Right lung (tissue), 10 donors: ENCODE measurements at places on chromosomes 12 and 14. TPM values are rescaled to one million over a fixed set of nuclear protein-coding genes. Genes with fewer than 3 reads are reported as not detected.
A peak's percentile ranks its signal among the peaks of the same experiment; 100 is the strongest.

GRCh38 chr14:106691601-106692291 lies 1165.4 kb downstream of the TMEM121 start:
- DNase-seq, result no peak

The TAS2R8 gene
- not detected for polyA plus RNA-seq

The MCRS1 gene
- polyA plus RNA-seq, result 50.3 TPM

DNA sequence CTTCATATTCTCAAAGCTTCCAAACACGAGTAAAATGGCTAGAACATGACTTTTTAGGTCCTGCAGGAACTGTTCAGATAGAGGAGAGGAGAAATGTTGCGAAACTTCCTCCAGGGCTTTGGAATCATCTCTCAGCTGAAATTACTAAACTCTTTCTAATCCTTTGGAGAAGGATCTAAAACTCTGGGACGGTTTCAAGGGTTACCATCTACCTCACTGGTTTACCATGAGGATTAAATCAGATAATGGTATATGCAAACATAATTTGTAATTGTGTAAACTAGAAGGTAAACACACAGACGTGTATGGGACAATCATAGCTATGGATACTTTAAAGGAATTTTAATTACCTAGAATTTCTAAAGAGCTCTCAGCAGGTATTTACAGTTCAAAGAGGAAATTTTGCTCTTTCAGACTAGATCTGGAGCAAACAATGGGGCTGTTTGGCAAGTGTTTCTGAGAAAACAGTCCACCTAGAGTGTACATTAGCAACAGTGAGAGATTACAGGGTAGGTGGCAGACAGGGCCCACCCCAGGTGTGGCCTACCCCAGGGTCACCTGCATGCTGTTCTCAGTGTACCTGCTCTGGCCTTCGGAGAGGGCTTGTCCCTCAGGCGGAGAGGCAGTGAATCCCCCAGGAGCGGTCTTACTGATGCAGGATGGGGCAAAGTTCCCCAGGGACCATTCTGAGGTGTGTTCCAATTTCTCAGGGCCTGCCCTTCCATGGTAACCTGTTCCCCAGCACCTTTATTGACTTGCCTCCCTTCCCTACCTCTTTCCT lies 124.7 kb upstream of the MAX start:
- DNase-seq, result no peak

- no peak for DNase-seq
Observed at GRCh38 chr12:27566159-27566558, 42.2 kb downstream of the PPFIBP1 start.

GRCh38 chr14:86672080-86672479 lies 1142.1 kb downstream of the FLRT2 start:
- no peak for DNase-seq

GRCh38 chr12:71846322-71846940 lies 6.9 kb downstream of the TBC1D15 start:
- no peak for DNase-seq

The USP44 gene
- 3.5 TPM for polyA plus RNA-seq

- no peak for DNase-seq
Observed at GRCh38 chr14:32669391-32669790, 269.3 kb upstream of the NPAS3 start.

The RAD9B gene
- 1.1 TPM for polyA plus RNA-seq

The KRT73 gene
- 0.19 TPM for polyA plus RNA-seq

The SRGAP1 gene
- polyA plus RNA-seq, result 9.1 TPM

DNA sequence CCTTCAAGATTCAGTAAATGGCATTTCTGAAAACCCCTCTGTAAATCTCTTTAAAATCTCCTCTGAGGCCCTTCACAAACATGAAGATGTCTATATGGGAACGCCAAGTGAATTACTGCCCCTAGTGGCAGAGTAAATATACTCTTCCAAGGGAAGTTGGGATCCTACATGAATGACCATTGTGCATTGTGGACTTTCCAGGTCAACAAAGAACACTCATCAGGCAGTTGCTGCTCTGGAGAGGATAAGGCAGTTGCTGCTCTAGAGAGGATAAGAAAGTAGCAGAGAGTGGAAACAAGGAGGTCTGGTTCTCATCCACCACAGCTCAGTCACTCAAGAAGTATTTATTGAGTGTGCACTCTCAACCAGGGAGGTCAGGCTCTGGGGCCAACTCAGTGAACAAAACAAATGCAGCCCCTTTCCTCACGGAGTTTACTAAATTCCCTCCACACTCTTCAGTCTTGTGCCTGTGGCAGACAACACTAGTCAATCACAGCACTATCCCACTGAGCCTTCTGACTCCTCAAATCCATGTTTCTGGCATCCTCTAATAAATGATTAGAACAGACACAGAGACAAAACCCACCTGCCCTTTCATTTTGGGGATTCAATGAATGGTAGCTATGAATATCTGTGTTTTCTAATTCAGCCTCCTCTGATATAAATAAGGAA lies 52.9 kb downstream of the SVOP start:
- DNase-seq, result no peak

The SDR9C7 gene
- 0.24 TPM for polyA plus RNA-seq

- no peak for DNase-seq
Observed at GRCh38 chr12:58314610-58315009, 373.2 kb downstream of the ATP23 start.

The CD4 gene
- 89.3 TPM for polyA plus RNA-seq

- peak; percentile 25 for DNase-seq
Observed at GRCh38 chr12:115583591-115583990, 693.9 kb downstream of the MED13L start.

The WDHD1 gene
- polyA plus RNA-seq, result 21.6 TPM

The C12orf60 gene
- polyA plus RNA-seq, result 3.2 TPM

GRCh38 chr12:130715998-130716968 lies at the start of gene RIMBP2:
Gene RIMBP2 (minus strand): TSS chr12:130716299. CDS start chr12:130479013, 237,286 bp downstream.
- no peak for DNase-seq

The PRPH gene
- polyA plus RNA-seq, result 3.0 TPM

GRCh38 chr12:34333337-34333736 lies 311.0 kb downstream of the ALG10 start:
- no peak for DNase-seq

The PPP4R4 gene
- polyA plus RNA-seq, result 0.70 TPM

DNA sequence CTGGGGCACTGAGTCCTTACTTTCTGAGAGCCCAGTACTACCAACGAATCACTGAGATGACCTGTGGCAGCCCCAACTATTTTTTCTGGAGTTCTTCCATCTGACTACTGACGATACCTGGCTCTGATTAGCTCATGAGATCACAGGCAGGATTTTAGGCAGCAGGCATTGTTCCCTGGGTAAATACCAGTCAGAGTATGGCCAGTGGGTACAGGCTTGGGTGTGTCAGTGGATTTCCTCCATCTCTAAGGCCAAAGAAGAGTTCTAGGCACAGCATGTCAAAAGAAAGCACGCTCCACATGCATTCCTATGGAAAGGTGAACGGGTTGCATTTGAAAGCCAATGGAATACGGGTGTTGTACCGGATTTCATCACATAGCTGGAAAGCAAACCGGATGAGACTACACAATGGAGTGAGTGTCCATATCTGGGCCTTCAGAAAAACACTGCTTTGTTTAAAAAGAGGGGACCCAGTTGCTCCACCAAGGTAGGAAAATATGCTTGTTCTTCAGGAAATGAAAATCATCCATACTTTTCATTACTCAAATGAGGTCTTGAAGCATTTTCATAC lies 55.0 kb downstream of the PAX9 start:
- no peak for DNase-seq

DNA sequence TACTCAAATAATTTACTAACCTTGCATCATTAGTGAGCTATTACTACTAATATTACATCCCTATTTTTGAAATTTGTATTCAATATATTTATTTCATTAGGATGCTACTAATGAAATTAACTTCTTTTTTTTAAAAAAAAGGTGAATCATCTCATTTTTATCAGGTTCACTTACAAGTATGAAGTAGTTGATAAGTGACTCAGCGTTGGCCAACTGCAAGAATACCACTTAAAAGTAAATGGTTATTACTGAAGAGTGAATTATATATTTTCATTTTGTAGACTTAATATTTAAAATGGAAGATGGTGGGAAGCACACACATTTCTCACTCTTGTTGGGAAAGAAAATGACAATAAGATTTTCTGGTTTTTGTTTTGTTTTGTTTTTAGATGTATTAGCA lies 19.6 kb downstream of the OR4N2 start:
- DNase-seq, result no peak

- no peak for DNase-seq
Observed at GRCh38 chr14:106694638-106695393, 1168.4 kb downstream of the TMEM121 start.

DNA sequence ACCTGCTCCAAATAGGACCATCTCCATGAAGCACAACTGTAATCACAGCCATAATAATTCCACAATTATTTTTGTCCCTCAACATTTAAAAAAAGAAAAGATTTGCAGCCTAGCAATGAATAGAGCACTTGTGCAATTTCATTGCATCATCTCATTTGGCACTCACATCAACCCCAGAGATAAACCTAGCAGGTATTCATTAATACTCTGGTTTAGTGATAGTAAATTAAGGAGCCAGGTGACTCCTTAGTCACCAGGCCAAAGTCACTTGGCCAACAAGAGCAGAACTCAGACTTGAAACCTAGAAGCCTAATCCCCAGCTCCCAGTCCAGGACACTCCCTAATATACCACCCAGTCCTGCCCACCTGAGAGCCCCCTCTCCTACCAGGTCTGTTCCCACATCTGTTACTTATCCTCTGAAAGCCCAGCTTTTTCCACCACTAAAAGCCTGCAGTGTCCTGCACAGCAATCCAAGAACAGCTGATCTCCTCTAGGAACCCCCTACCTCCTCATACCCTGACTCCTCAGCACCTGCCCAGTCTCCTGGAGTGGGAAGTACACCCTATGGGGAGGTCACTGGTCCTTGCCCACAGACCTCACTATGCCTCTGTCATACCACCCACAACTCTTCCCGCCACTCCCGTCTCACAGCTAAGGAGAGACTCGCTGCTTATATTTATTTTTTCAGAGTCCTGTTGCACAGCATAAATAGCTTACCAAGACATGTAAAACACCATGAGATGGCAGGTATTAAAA lies 22.1 kb downstream of the OR10P1 start:
- no peak for DNase-seq

The RPGRIP1 gene
- polyA plus RNA-seq, result 0.53 TPM

The ST8SIA1 gene
- polyA plus RNA-seq, result 9.6 TPM

DNA sequence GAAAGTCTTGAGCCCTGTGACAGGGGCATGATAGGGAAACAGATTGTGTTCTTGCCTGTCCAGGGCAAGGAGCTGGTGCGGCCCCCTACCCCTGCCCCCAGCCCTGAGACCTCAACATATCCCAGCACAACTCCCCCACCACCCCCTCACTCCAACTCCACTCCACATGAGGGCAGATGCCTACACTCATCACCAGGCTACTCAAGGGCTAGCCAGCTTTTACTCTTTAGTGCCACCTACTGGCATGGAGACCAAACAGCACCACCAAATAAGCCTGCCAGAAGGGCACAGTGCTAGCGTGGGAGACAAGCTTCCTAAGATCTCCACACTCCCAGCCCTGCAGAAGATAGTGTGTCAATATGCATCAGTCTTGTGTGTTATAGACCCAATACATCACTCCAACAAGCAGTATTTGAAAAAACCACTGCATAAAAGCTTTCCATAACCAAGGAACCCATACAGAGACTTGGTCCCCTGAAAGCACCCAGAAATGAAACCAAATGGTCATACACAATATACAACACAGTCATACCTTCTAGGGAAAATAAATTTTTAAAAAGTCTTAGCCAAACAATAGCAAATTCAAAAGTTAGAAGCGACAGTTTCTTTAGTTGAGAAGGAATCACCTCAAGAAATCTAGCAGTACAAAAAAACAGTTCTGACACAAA lies 154.4 kb downstream of the KCNK10 start:
- no peak for DNase-seq

DNA sequence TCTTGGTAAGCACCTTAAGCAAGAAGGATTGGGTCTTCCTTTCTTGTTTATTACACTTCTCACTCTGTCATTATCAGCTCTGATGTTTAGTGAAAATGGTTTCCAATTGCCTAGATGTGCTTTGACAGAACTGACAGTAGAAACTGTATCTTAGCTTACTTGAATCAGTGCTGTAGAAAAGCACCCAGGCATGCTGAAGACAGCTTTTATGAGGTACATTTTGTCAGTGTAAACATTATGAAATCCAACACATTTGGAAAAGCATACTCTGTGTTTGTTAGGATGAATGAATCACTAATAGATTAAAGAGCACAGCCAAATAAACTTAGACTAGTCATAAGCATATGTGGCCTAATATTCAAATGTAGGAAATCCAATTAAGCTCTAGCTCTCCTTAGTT lies 290.2 kb upstream of the NPAS3 start:
- no peak for DNase-seq

The CCDC196 gene
- not detected for polyA plus RNA-seq

GRCh38 chr14:35339761-35340406 lies 47.7 kb downstream of the PSMA6 start:
- no peak for DNase-seq

The GPR84 gene
- polyA plus RNA-seq, result 0.18 TPM

The BMAL2 gene
- 2.7 TPM for polyA plus RNA-seq

GRCh38 chr14:99094901-99095300 lies 177.1 kb downstream of the BCL11B start:
- no peak for DNase-seq

The PAH gene
- 0.05 TPM for polyA plus RNA-seq

GRCh38 chr12:107134558-107134957 lies 41.2 kb upstream of the CRY1 start:
- DNase-seq, result no peak

The MLEC gene
- 159 TPM for polyA plus RNA-seq

DNA sequence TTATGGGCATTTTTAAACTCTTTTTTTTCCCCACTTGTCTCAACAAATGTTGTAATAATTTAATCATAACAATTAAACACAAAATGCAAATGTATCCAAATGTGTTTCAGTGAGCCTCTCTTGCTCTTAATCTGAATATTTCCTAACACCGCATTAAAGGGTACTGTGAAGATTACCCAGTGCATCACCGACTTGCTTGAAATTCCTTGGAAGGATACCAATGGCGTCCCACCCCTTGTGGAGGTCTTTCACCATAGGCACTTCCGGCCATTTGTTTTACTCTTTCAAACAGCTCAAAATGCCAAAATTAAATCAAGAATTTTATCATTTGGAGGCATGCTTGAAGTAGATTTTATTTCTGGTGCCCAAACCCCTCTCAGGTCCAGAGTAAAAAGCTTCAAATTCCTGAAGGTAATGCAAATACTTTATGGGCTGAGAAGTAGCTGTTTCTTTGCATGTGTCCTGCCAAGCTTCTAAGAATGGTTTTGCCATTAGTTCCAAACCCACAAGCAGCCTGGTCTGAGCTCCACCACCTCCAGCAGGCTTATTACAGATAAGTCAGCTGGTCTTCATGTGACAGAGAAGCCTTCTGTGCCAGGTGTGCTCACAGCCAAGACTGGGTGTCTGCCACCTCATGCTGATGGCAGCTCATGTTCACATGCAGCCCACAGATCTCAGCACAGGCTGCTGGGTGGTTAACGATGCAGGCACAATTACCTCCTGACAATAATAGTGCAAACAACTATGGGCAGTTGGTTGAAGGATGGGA lies 16.4 kb upstream of the NUDT4 start:
- no peak for DNase-seq

The ADCY6 gene
- 56.9 TPM for polyA plus RNA-seq

GRCh38 chr12:50086148-50086547 lies 1.0 kb downstream of the SMARCD1 start:
- DNase-seq, result no peak

The E2F7 gene
- polyA plus RNA-seq, result 11.5 TPM

GRCh38 chr14:70830998-70831781 lies 21.9 kb upstream of the MAP3K9 start:
- DNase-seq, result no peak

The IL31 gene
- not detected for polyA plus RNA-seq
